ENCODE measurements at places on chromosomes 7 and 10. TPM values are rescaled to one million over a fixed set of nuclear protein-coding genes. Genes with fewer than 3 reads are reported as not detected.

The OPALIN gene
- not detected for polyA plus RNA-seq

The PTF1A gene
- not detected for polyA plus RNA-seq

The PVRIG gene
- not detected for polyA plus RNA-seq

The CALML3 gene
- not detected for polyA plus RNA-seq

The CYP26C1 gene
- not detected for polyA plus RNA-seq

The SHH gene
- 4.9 TPM for polyA plus RNA-seq

GRCh38 chr10:113665806-113666354, 2.0 kb upstream of the NRAP start:
- DNase-seq: no peak

- DNase-seq: no peak
Measured at GRCh38 chr7:69739190-69739589, 140.9 kb downstream of the AUTS2 start.

DNA sequence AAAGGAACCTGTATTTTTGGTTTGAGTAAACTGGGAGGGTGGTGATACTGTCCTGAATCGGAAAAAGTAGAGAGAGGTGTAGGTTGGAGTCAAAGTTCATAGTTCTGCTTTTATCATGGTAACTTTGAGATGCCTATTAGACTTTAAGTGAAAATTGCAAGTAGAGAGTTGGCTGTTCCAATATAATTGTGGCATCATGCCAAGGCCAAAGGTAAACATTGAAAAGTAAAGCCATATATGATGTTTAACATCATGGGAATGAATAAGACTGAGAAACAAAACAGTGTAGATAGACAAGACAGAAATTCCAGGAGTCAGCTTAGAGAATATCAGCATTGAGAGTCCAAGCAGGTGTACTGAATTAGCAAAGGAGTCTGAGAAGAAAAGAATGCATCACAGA, 570.9 kb downstream of the HTR7 start:
- no peak for DNase-seq

DNA sequence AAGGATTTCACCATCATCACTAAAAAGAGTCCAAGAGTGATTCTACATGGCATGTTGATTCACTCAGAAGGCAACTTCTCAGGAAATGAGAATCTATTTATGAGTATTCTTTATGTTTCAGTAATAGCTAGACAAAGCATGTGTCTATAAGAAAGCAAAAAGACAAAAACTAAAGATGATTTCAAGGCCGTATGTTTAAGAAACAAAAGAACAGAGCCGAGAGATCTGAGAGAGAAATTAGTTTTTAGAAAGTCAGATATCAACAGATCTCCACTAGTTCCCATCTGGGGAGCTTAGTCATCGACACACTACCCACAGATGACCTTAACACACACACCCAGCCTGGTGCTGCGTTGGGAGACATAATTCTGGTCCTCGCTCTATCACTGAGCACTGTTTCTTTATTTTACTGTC, 21.0 kb downstream of the PIP4K2A start:
- no peak for DNase-seq

DNA sequence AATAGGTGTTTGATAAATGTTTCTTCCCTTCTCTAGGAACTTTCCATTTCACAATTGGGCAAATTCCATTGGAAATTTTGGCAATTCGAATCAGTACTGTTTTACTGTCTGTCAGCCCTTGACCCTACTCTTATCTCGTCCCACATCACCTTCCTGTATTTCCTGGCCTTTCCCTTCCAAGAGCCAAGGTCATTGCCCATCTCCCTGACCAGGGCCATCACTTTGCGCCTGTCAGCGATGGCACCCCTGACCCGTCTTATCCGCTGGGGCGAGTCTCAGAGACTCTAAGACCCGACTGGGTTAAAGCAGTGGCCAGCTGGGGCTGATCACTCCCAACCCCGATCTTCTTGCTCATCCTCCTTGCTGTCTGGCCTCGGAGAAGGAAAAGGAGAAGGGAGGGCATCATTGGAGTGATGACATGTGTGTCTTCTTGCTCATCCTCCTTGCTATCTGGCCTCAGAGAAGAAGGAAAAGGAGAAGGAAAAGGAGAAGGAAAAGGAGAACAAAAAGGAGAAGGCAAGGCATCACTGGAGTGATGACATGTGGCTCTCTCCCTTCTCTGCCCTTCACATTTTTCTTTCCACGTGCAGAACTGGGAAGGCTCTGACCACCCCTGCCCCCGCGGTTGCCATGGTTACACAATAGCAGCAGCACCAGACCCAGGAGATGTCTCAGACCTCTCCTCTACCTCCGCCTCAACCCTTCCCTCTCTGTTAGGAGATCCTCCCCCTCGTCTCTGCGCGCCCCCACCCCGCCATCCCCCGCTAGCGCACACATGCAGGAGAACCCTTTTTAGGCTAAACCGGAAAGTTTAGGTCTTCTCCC, 2.0 kb downstream of the SEMA3D start:
- DNase-seq: no peak

DNA sequence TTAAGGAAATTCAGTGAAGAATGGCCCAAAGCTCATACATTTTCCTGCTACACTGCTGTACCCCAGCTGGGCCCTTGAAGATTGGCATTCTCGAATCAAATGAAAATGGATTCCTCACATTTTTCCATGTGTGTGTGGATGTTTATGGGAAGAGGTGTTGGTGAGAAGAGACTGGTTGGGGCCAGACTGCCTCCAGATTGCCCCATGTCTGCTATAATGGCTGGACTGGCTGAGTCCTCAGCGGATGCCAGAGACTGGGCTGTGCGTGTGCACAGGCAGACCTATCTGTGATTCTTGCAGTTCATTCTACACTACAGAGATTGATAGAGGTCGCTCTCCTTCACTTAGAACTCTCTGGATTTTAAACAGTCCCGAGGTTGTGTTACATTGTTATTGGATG, 183.6 kb upstream of the GDF10 start:
- DNase-seq: no peak

DNA sequence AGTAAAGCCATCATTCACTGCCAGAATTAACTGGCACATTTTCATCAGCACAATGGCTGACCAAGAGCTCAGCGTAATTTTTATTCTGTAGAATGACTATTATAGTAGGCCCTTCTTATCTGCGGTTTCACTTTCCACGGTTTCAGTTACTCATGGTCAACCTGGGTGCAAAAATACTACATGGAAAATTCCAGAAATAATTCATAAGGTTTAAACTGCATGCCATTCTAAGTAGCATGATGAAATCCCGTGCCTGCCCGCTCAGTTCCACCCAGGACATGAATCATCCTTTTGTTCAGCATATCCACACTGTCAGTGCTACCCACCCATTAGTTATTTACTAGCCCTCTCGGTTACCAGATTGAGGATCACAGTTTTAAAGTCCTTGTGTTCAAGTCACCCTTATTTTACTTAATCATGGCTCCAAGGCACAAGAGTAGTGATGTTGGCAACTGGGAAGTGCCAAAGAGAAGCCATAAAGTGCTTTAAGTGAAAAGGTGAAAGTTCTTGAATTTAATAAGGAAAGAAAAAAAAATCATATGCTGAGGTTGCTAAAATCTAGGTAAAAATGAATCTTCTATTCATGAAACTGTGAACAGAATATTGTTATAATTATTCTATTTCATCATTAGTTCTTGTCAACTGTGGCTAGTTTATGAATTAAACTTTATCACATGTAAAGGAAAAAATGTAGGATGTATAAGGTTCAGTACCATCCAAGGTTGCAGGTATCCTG, 204.9 kb downstream of the DOCK4 start:
- DNase-seq: peak; percentile 26

DNA sequence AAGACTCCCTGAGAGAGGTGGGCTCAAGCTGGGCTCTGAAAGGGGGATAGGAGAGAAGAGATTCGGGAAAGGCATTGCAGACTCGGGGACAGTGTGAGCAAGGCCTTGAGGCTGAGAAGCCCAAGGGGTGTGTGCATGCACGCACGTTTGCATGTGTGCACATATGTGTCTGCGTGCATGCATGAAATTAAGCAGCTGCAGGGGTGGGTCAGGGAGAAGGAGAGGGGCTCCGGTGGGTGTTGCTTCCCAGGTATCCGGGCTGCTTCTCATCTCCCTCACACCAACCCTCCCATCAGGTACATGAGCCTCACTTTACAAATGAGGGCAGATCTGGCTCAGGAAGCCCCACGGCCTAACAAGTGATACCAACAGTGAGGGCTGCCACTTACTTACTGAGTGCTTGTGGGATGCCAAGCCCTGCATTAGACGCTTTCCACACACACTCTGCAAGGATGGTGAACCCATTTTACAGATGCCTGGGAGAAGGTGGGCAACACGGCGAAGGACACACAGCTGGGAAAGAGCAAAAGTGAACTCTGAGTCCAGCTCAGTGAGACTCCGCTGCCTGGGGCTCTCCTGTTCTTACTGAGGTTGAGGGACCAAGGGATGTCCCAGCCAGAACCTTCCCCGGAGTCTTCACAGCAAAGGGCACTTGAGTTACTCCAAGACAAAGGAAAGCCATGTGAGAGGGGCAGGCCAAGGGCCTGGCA, 26.4 kb downstream of the ZCCHC24 start:
- no peak for DNase-seq

- no peak for DNase-seq
Measured at GRCh38 chr10:130573446-130573845, 437.3 kb downstream of the GLRX3 start.

DNA sequence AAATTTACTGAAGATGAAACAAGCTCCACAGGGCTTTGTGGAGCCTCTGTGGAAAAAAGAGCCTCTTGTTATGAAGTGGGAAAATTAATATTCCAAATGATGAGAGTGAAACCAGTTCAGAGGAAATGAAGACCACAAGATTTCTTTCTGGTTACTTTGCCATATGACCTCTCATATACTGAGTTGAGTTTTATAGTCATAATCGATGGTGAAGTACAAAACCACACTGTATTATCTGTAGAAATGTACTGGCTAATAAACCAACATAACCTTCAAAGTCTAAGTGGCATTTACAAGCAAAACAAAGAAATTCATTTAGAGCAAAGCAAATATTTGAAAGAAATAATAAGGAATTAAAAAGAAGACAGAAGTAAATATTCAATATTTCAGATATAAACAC, 662.6 kb upstream of the ZWINT start:
- no peak for DNase-seq

DNA sequence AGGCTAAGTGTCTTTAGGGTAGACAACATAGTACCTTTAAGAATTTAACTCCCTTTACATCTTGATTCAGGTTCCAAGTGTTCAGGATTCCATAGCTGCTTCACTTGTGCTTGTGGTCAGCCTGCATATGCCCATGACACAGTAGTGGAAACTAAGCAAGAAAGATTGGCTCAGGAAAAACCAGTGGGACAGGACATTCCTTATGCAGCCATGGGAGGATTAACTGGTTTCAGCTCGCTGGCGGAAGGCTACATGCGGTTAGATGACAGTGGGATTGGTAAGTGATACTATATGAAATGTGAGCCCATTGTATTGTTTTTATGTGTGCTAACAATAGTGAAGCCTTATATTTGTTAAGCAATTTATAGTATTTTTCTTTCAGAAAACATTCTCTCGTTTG, 11.3 kb downstream of the FAM221A start:
- DNase-seq: no peak

GRCh38 chr10:26550774-26551526, 112.8 kb downstream of the APBB1IP start:
- peak; percentile 27 for DNase-seq

DNA sequence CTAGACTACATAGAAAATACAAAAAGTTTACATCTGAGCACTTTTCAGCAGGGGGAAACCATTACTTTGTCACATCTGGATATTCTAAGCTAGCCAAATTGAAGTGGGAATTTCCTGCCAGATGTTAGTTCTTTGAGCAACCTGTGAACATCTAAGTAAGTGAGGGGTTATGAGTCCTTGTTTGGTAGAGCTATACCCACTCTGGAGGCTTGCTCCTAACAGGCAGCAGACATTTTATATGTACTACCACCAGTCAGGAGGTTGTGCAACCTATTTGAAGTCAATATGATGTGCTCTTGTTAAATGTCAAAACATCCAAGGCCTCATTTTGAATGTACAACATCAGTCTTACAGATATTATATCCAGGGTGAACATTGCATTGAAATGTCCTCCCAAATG, 143.3 kb upstream of the KAT6B start:
- DNase-seq: peak; percentile 4

DNA sequence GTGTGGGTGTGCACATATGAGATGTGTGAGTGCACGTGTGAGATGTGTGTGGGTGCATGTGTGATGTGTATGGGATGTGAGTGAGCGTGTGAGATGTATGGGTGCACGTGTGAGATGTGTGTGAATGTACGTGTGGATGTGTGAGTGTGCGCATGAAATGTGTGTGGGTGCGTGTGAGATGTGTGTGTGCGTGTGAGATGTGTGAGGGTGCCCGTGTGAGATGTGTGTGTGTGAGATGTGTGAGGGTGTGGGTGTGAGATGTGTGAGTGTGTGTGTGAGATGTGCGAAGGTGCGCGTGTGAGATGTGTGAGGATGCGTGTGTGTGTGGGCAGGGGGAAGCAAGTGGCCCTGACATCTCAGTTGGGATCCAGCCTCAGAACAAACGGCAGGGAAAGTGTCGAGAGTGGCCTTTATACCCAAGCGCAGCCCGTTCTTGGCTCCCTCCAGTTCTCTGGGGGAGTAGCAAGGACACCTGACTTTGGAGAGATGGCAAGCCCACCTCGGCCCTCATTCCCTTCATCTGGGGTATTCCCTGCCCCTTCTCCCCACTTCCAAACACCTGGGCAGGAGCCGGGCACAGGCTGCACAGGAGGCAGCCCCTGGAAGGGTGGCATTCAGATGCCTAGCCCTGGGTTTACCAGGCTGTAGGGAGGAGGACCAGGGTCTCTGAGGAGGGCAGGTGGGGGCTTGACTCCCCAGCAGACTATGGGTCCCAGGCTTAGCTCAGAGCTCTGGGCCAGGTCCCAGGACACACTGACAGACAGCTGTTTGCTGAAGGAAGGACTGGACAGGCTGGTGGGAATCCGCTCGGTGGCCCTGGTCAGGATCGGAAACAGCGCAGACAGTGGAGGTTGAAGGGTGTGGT, 31.6 kb downstream of the PPIF start:
- DNase-seq: no peak

- DNase-seq: no peak
Measured at GRCh38 chr7:73509463-73509862, 12.6 kb downstream of the BAZ1B start.

DNA sequence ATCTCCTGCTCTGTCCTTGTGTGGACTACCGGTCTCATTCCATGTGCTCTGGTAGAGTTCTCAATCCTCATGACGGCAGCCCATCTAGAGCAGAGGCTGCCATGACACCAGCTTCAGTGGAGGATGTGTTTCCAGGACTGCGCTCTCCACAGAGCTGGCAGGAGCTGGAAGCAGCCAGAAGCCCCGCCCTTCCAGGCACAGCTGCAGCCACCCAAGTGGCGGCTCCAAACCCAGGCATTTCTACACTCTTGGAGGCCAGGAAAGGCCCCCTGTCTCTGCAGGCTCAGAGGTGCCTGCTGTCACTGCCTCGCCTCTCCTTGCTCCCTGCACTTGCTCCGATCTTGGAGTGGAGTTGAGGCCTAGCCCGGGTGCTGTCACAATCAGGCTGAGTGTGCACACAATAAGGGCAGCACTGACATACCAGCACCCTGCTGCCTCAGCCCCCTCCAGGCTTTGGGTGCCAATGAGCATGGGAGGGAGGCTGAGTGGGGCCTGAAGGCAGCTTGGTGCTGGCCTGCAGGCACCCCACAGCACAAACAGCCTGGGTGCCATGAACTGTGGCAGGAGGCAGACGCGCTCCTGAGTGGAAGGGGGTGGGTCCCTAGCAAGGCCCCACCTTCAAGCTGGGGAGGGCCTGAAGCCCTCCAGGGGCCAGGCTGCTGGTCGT, 122.1 kb downstream of the LRRN3 start:
- DNase-seq: no peak
